ENCODE measurements at places on chromosomes 6 and 20.

GRCh38 chr6:158647501-158647900 is 2.4 kb upstream of the SYTL3 start:
- DNase-seq: no peak

GRCh38 chr6:20814494-20814893 is 280.2 kb downstream of the CDKAL1 start:
- DNase-seq: no peak

GRCh38 chr6:45631396-45631795 is 253.7 kb upstream of the SUPT3H start:
- no peak for DNase-seq

DNA sequence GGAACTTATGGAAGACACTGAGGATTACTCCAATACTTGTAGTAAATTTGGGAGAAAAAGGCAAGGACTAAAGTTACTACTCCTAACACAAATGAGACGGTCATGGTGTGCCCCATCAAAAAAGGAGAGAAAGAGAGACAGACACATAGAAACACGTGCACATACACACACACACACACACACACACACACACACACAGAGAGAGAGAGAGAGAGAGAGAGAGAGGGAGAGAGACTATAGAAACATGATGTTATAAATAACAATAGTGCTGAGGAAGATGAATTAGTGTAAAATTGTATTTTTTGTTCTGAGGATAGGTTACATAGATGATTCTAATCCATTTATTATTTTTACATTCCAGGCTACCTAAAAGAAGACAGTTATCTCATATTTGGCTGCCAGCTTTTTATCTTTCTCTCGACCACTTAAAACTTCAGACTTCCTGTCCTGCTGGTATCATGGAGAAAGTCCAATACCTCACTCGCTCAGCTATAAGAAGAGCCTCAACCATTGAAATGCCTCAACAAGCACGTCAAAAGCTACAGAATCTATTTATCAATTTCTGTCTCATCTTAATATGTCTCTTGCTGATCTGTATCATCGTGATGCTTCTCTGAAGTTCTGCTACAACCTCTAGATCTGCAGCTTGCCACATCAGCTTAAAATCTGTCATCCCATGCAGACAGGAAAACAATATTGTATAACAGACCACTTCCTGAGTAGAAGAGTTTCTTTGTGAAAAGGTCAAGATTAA is 10.5 kb downstream of the PLN start:
- DNase-seq: peak; percentile 80

GRCh38 chr6:134708079-134708478 is 241.8 kb downstream of the ALDH8A1 start:
- no peak for DNase-seq

- DNase-seq: no peak
Measured at GRCh38 chr6:122438975-122439374, 32.6 kb downstream of the SERINC1 start.

- no peak for DNase-seq
Measured at GRCh38 chr20:14093652-14094051, 98.3 kb downstream of the MACROD2 start.

GRCh38 chr6:7532821-7533220 is 8.7 kb upstream of the DSP start:
- no peak for DNase-seq

DNA sequence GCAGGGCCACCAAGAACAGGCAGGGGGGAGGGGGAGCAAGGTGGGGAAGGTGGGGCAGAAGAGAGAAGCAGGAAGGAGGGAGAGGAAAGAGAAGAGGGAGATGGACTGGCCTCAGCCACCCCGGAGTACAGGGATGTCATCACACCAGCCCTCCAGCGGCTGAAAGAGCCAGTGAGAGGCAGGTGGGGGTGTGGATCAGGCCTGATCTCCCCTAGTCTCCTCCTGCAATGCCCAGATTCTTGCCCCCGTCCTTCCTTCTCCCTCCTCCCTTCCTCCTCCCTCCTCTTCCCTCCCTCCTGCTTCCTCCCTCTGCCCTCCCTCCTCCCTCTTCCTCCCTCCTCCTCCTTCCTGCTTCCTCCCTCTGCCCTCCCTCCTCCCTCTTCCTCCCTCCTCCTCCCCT is 61.5 kb downstream of the YTHDF1 start:
- DNase-seq: no peak

- no peak for DNase-seq
Measured at GRCh38 chr6:105900125-105900937, 185.8 kb upstream of the PRDM1 start.

- DNase-seq: no peak
Measured at GRCh38 chr6:89008815-89009374, 45.5 kb upstream of the RNGTT start.

DNA sequence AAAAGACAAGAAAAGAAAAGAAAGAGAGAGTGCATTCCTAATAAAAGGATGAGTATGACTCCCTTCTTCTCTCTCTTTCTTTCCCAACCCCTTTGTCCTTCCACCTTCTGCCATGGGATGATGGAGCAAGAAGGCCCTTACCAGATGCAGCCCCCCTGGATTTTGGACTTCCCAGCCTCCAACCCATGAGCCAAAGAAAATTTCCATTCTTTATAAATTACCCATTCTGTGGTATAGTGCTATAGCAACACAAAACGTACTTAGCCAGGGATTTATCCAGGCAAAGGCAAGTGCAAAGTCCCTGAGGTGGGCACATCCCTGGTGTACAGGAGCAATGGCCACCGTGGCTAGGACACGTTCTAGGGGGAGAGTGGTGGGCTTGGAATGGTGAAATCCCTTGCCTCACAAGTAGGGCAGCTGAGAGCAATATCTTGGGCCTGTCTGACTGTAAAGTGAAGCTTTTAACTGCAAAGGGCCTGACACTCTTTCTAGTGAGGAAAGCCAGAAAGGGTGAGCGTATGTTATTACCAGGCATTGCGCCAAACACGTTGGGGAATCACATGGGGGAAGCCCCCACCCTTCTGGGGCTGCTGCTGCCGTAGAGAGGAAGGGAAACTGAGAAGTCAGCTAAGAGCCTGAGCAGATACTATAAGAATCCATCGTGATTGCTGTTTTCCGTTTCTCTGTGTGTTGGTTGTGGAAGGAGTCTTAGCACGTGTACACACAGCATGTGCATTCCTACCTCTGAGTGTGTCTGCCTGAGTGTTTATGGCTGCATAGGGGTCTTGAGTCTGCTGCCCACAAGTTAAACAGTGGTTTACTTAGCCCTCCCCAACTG is 50.7 kb upstream of the SIRPA start:
- DNase-seq: no peak

DNA sequence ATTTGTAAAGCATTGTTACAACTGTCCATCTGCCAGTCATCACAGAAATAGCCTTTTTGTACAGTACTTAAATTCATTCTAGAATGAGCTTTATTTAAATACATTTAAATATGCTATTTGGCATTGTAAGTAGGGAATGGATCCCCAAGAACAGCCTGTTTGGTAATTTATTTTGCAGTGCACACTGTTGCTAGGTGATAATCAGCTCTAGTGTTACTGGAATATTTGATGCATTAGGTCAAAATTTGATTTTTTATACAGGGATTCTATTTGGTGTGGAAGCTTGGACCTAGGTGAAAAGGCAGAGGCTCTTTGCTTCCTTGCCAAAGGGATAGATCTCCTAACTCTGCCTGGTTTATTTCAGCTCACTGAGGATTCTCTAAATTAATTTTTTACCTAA is 593.7 kb downstream of the EPM2A start:
- no peak for DNase-seq

GRCh38 chr6:170111141-170111664 is 179.7 kb downstream of the DLL1 start:
- no peak for DNase-seq

GRCh38 chr6:26218824-26219223 is 131.6 kb downstream of the HFE start:
- DNase-seq: no peak
